ENCODE measurements at places on chromosomes 6 and 20.

- no peak for DNase-seq
Observed at GRCh38 chr20:62920039-62920645, 6.2 kb downstream of the DIDO1 start.

DNA sequence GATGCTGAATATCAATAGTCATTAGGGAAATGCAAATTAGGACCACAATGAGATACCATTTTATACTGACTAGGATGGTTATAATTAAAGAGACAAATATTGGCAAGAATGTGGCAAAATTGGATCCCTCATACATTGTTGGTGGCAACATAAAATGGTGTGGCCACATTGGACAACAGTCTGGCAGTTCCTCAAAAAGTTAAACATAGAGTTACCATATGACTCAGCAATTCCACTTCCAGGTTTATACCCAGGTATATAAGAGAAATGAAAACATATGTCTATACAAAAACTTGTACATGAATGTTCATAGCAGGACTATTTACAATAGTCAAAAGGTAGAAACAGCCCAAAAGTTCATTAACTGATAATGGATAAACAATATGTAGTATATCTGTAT, 2.0 kb upstream of the CRIP3 start:
- DNase-seq = no peak

- DNase-seq = peak; percentile 62
Observed at GRCh38 chr6:44219053-44219814, 2.5 kb downstream of the MYMX start.

GRCh38 chr6:110319843-110320242, 38.3 kb downstream of the METTL24 start:
- DNase-seq = no peak

DNA sequence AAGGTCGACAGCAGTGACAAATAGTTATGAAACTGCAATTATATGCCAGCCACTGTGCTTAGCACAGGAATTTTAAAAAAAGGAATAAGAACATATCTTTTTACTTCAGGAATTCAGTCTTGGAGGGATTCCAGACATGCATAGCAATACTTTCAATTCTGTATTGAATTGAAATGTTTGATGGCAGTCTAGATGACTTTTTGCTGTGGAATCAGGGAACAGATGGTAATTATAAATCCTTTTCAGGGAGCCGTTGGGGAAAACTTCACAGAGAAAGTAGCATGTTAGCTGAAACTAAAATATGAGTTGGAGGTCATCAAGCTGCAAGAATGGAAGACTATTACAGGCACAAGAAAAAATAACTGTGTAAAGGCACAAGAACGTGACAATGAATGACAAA, 74.8 kb downstream of the IMPG1 start:
- no peak for DNase-seq

DNA sequence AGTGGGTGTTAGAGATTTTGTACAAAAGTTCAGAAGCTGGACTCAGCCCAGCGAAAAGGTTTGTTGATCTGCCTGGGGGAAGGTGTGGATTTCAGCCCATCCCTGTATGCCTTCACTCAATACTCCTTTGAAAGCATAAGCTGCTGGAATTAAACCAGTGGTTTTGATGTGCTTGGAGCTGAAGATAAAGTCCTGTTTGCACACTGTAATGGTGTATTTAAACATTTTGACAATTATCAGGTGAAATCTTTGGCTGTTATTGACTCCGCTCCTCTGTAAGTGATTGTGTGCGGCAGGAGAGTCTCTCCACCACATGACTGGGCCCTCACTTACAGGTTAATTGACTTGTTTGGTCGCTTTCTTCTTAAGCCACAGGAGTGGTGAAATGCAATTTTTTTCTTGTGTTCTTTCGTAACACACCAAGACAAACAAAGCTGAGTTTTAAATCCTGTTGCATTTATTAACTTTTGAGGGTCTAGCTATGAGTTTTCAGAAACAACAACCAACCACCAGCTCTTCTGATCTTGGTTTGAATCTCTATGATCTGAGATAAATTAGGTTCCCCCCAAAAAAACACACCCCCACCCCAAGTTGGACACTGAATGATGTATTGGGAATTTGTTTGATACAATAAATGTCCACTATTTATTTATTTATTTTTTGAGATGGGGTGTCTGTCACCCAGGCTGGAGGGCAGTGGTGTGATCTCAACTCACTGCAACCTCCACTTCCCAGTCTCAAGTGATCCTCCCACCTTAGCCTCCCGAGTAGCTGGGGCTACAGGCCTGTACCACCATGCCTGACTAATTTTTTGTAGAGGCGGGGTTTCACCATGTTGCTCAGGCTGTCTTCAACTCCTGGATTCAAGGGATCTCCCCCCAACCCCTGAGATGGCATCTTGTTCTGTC, 46.3 kb upstream of the NCOA3 start:
- DNase-seq = no peak

DNA sequence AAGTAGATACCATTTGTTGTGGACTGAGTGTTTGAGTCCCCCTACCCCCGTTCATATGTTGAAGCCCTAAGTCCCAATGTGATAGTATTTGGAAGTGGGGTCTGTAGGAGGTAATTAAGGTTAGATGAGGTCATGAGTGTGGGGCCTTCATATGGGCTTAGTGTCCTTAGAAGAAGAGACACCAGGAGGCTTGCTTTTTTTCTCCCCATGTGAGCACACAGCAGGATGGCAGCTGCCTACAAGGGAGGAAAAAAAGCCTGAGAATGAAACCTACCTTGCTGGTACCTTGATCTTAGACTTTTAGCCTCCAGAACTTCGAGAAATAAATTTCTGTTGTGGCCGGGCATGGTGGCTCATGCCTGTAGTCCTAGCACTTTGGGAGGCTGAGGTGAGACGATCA, 67.9 kb upstream of the TULP4 start:
- no peak for DNase-seq

GRCh38 chr6:155538708-155539390, 83.2 kb upstream of the NOX3 start:
- no peak for DNase-seq

DNA sequence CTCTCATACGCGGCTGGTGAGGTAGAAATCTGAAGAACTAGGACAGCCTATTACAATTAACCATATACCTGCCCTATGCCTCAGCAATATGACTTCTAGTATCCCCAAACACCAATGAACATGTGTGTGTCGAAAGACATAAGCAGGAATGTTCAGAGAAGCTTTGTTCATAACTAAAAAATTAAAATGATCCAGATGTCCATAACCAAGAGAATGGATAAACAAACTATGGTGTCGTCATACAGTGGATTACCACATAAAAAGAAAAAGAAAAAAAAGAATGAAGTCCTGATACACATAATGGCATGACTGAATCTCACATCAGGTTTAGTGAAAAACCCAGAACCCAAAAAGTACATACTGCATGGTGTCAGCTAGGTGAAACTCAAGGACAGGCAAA, 73.9 kb downstream of the MDN1 start:
- no peak for DNase-seq

GRCh38 chr20:50824137-50824536, 29.3 kb downstream of the BCAS4 start:
- no peak for DNase-seq

GRCh38 chr6:74597840-74598239, 608.0 kb downstream of the COL12A1 start:
- DNase-seq = no peak

DNA sequence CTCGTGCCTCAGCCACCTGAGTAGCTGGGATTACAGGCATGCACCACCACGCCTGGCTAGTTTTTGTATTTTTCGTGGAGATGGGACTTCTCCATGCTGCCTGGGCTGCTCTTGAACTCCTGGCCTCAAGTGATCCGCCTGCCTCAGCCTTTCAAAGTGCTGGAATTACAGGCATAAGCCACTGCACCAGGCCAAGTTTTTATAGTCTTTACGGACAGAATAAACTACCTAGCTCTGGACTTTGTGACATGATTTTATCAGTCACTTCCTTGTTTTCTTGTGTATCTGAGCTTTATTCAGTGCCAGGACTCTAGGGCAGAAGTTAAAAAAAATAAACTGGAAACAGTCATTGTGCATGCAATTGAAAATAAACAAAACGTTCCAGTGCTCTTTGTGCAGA, 46.7 kb upstream of the RALGAPA2 start:
- no peak for DNase-seq

DNA sequence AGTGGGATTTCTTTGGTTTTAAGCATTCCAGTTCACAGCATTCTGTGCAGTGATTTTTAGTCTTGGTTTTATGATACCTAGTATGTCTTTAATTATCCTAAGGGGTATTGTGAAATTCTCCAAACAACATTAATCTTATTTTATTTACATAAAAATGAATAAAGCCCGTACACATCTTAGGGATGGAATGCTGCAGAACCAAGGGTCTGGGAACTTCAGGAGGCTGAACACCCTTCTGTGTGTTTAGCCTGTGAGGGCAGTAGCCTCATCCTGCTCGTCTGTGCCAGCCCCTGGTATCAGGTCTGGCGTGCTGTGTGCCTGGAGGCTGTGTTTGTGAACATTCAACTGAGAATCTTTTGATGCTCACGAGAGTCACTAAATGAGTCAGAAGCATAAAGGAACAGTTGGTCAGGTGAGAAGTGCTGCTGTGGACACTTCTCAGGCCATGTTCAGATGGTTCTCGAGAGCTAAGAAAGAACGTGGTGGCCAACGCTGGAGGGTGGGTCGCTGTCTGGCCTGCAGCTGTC, 25.2 kb upstream of the C20orf204 start:
- DNase-seq = no peak

DNA sequence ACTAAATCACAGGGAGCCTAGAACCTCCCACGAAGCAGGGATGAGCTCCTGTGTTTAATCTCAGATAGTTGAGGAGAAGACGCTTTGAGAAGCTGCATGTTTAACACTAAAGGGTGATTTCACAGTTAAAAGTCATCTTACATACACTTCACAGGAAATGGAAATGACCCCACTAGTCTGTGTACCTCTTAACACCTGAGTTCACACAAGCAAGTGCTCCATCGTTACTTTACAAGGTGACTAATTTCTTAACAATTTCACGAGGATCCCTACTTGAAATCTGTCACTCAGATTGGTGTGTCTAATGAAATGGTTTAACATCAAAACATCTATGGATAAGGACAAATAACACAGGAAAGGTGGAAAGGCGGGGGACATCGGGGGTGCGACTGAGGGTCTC, 93.8 kb upstream of the RPS6KA2 start:
- DNase-seq = no peak

DNA sequence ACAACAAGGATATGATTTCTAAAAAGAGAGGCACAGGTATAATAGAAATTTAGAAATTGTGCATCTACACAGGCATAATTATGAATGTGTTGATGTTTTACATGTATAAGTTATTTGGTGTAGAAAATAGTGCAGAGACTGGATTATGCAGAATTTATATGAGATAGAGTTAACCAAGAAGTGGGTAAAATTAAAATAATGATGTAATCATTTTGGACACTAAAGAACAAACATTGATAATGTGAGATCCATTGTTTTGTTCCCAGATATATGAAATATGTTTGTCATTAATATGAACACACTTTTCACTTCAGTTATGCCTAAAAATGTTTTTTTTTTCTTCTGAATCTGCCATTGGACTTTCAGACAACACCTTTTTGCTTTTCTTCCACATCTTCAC, 37.2 kb upstream of the ZNF337 start:
- no peak for DNase-seq

DNA sequence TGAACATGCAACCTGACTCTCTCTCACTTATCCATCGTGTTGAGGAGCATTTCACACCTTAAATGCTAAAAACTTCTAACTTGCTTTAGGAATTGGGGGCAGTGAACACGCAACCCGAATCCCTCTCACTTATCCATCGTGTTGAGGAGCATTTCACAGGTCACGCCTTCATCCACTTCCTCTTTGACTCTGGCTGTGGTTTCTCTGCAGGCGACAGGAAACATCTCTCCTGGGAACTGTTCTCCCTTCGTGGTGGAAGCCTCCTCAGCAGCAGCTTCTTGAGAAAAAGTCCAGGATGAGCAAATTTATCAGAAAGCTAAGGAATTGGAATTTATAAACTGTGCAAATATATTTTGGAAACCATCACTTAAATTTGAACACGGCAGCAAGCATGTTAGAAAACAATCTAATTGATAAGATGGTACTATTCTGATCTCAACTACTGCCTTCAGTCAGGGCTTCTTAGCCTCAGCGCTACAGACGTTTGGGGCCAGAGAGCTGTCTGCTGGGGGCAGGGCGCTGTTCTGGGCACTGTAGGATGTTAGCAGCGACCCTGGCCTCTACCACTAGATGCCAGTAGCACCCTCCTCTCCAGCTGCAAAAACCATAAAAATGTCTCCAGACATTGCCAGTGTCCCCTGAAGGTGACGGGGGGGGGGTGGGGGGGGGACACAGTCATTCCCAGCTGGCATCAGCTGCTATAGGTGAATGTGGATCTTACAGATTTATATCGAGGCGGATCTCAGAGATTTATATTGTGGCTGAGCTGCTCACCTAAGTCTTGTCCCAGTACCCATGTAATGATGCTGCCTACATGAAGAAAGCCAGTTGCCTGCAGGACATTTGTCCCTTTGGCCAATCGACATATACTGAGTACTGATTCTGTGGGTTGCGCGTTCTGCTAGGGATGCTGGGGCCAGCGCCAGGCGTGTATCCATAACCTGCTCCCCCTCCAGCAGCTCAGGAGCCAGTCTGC, 26.2 kb downstream of the CTCFL start:
- peak; percentile 18 for DNase-seq

- no peak for DNase-seq
Observed at GRCh38 chr6:109945091-109945490, 33.0 kb upstream of the GPR6 start.

Data from NCI-H1092 treated with DMSO at 0.1 percent for 48 hours (cell line).